Breast epithelium (tissue), 4 donors: ENCODE measurements at places on chromosomes 7 and 10. TPM values are rescaled to one million over a fixed set of nuclear protein-coding genes. Genes with fewer than 3 reads are reported as not detected.

DNA sequence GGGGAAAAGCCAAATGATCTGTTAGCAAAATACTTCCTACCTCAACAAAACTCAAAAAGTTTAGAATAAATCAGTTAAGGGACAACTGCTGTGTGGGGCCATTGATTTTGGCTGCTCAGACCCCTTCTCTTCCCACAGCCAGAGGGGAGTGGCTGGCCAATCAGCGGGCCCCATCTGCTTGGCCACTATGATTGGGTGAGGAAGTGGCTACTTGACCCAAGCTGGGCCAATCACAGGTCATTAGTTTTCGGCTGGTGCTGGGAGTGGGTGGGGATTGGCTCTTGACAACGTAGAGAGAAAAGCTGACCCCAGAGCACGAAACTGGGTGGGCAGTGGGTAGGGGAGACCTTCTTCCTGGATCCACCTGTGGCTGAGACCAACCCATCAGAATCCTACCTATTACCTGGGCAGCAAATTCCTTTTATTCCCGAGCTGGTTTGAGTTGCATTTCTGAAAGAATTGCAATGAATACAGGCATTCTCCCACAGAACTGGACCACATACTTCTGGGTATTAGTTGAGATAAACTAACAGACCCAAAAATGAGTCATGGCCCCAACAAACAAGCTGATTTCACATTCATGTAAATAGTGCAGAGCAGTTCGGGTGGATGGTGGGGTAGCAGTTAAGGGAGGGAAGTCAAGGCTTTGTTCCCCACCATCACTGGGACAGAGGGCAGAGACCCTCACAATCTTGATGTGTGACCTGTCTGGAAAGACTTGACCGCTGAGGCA is 35.6 kb upstream of the HMX3 start:
- no peak overlapping the region for H3K4me3 ChIP-seq
- no peaks in the 10 kb centered on the region for H3K36me3 ChIP-seq
- H3K27ac ChIP-seq: no peak overlapping the region
- no peaks in the 10 kb centered on the region for H3K27me3 ChIP-seq

- H3K27ac ChIP-seq: no peak overlapping the region
- no peaks in the 10 kb centered on the region for H3K36me3 ChIP-seq
- no peak overlapping the region for H3K4me3 ChIP-seq
- H3K27me3 ChIP-seq: no peaks in the 10 kb centered on the region
- no peak for DNase-seq
Measured at GRCh38 chr10:117443686-117444041, 68.4 kb upstream of the PDZD8 start.

- no peaks in the 10 kb centered on the region for H3K4me1 ChIP-seq
- peak overlapping the region; percentile 90 for H3K27ac ChIP-seq
- H3K27me3 ChIP-seq: no peaks in the 10 kb centered on the region
- no peak overlapping the region for H3K4me3 ChIP-seq
Measured at GRCh38 chr10:71860243-71861029, 9.4 kb upstream of the PSAP start.

- no peak overlapping the region for H3K4me3 ChIP-seq
- H3K4me1 ChIP-seq: no peaks in the 10 kb centered on the region
- H3K36me3 ChIP-seq: no peaks in the 10 kb centered on the region
Measured at GRCh38 chr10:86931872-86932271, 25.5 kb downstream of the MMRN2 start.

- no peaks in the 10 kb centered on the region for H3K36me3 ChIP-seq
- H3K4me3 ChIP-seq: no peak overlapping the region
- no peaks in the 10 kb centered on the region for H3K4me1 ChIP-seq
- H3K27ac ChIP-seq: no peak overlapping the region
Measured at GRCh38 chr10:119139464-119140067, 25.9 kb downstream of the SFXN4 start.

DNA sequence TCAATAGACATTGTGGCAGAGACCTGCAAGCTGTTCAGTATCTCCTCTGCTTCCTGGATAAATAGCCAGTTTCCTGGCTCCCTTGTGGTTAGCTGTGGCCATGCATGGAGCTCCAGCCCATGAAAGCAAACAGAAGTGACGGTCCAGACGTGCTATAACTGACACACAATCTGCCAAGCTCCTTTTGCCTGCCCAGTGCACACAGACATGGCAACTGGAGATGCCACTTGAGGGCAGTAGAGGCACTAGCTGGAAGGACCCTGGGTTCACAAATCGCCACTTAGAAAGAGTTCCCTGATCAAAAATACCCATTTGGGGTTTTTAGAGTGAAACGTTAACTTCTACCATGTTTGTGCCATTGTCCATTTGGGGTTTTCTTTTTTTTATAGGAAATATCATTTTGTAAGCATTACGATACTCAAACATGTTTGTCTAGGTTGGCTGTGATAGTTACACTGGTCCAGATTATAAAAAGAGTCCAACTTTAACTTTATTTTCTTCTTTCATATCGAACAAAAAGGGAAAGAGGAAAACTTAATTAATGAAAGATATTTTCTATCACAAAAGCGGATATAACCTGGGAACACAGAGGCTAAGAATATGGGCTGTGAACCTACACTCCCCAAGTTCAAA is 31.3 kb downstream of the KIN start:
- no peak for DNase-seq
- H3K27me3 ChIP-seq: no peaks in the 10 kb centered on the region
- H3K4me1 ChIP-seq: no peaks in the 10 kb centered on the region
- no peak overlapping the region for H3K27ac ChIP-seq
- no peaks in the 10 kb centered on the region for H3K36me3 ChIP-seq

DNA sequence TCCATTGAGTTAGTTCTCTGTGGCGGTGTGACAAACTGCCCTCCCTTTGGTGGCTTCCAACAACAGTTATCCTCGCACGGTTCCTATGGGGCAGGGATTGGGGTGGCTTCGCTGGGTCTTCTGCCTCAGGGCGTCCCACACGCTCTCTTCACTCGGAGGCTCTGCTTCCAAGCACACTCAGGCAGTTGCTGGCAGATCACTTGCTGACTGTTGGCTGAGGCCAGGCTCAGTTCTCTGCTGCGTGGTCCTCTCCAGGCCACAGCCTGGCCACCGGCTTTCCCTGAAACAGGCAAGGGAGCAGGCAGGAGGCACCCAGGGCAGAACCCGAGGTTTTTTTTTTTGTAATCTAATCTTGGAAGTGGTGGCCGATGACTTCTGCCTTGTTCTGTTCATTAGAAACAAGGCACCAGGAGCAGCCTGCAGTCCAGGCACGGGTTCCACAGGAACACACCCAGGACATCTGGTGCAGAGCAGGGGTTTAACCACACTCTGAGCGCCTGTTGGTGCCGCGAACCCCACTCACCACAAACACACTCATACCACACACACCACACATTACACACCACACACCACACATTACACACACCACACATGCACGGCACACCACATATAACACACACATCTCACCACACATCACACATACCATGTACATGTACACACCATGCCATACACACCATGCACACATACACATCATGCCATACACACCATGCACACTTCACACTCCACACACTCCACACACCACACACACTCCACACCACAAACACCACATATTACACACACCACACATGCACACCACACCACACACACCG is 112.2 kb downstream of the PTPN20 start:
- H3K4me3 ChIP-seq: no peak overlapping the region
- H3K4me1 ChIP-seq: no peaks in the 10 kb centered on the region
- peak; percentile 43 for DNase-seq
- H3K27me3 ChIP-seq: no peaks in the 10 kb centered on the region
- H3K36me3 ChIP-seq: no peaks in the 10 kb centered on the region

GRCh38 chr10:17229967-17230682 is 2.1 kb downstream of the VIM start:
- peak overlapping the region; percentile 99 for H3K27ac ChIP-seq
- peak overlapping the region; percentile 97 for H3K4me3 ChIP-seq
- H3K4me1 ChIP-seq: peaks cover 11% of the 10 kb centered on the region
- no peaks in the 10 kb centered on the region for H3K27me3 ChIP-seq

Gene OR2A1
- total RNA-seq: 0.33 TPM

Gene SPAG6
- total RNA-seq: 0.59 TPM

Gene ANXA8
- total RNA-seq: not detected
